Esophagus muscularis mucosa (tissue), 4 donors: ENCODE measurements at places on chromosomes 12 and 14.

DNA sequence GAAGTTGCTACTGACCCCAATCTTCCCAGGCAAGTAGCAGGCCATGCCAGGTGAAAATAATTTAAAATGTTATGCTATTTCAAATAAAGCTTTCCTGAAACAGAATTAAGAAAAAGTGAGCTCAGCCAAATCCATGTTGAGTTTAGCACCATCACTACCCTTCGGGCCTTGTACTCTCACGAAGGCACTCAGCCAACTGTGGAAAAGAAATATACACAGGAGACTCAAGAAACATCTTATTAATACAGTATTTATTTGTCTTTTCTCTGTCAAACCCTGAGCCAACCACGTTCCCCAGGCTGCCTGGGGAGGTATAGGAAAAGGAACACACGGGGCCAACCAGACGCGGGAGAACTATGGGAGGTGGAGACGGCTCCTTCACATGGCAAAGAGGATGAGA lies 10.9 kb downstream of the ATP5MC2 start:
- no peak for DNase-seq

DNA sequence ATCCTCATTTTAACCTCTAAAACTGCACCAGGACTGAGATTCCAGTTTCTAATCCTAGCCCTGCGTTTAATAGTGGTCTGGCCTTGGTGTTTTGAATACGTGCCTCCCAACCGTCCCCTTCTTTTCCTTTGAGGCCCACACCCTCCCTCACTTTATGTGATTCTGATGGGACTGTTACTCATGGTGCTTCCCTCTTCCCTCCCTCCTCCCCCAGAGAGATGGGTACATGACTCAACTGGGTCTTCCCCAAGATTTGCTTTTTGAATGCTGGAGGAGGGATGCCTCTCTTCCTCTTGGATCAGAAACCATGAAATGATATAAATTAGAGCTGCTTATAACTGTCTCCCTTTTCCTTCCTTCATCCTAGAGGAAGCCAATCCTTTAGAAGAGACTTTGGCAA lies 8.2 kb upstream of the PPP2R5E start:
- no peak for DNase-seq

DNA sequence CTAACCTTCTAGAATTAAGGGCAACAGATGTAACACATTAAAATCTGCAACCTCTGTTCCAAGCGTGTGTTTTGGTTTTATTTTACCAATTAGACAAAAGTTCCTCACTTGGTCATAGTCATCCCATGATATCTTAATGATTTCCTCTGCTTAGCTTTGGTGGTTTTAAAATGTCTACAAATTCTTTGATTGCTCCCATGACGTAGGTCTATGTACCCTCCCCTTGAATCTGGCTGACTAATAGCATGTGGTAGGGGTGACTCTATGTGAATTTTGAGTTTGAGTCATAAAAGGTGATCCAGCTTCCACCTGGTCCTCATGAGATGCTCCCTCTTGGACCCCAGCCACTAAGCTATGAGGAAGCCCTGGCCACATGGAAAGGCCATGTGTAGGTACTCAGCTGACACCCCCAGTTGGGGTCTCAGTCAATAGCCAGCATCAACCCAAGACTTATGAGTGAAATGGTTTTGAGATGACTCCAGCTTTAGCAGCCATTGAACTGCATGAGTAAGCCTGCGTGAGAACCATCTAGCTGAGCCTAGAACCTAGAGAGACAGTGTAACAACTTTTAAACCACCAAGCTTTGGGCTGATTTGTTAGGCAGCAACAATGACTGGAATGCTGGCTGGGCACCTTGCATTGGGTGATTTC lies 247.1 kb downstream of the MSRB3 start:
- DNase-seq, result no peak

- DNase-seq, result no peak
Observed at GRCh38 chr12:58988643-58989344, 68.5 kb upstream of the LRIG3 start.

DNA sequence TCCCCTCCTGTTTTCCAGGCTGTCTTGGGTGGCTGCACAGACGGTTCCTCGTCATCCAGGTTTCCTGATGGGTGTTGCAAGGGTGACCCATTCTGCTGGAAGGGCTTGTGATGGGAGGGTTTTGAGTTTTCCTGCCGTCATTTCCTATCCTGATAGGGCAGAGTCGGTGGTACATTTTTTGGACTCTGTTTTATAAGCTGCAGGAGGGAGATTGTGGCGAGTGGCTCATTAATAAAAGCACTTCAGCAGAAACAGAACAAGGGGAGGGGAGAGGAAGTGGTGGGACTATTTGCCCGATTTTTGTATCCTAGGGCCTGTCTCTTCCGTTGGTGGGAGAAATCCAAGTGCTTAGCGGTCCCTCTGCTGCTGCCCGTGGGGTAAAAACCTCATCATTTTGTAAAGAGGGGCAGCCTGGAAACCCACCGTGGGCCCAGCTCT lies 40.0 kb downstream of the TSPAN9 start:
- no peak for DNase-seq

GRCh38 chr12:15717940-15718567 lies 71.1 kb downstream of the EPS8 start:
- no peak for DNase-seq

GRCh38 chr12:21172079-21172478 lies 41.1 kb downstream of the SLCO1B1 start:
- no peak for DNase-seq

DNA sequence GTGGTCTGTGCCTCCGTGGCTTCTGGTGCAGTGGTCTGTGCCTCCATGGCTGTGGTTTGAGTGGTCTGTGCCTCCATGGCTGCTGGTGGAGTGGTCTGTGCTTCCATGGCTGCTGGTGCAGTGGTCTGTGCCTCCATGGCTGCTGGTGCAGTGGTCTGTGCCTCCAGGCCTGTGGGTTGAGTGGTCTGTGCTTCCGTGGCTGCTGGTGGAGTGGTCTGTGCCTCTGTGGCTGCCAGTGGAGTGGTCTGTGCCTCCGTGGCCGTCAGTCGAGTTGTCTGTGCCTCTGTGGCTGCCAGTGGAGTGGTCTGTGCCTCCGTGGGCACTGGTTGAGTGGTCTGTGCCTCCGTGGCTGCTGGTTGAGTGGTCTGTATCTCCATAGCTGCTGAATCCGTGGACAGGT lies 10.1 kb downstream of the SELPLG start:
- no peak for DNase-seq

DNA sequence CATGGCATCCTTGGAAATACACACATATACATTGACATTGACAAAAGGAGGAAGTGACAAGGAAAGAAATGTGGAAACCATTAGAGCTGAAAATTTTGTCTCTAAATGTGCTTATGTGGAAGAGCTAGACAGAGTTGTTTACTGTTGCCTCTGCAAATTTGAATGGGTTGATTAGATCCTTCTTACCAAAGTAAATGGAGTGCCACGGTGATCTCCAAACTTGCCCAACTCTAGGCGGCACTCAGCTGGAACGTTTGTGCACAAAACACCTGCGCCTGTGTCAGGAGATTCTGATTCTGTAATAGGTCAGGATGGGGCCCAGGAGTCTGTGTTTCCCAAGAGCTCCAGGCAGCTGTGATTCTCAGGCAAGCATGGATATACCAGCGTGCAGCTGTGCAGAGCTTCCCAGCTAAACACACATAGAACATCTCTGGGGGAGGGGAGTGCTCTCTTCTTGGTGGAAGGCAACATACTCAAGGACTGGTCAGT lies 77.8 kb upstream of the BDKRB2 start:
- DNase-seq, result no peak

DNA sequence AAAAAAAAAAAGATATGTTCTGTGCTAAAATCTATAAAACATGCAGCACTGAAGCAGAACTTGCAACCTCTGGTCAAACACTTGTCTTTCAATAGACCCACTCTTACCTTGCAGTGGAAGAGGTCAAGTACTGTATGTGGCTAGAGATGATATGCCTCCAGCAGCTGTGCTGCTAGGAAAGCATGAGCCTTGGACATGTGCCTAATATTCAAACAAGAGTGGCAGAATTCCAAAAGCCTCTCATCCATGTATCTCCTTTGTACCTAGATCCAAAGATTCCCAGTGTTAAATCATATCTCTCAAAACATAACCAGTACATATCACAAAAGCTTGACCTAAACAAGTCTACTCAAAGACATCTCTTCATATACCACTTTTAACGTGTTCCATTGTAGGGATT lies 105.0 kb upstream of the CPNE8 start:
- no peak for DNase-seq

- DNase-seq, result no peak
Observed at GRCh38 chr12:24499151-24500146, 449.5 kb downstream of the BCAT1 start.

- no peak for DNase-seq
Observed at GRCh38 chr12:77189458-77189857, 124.1 kb upstream of the E2F7 start.

DNA sequence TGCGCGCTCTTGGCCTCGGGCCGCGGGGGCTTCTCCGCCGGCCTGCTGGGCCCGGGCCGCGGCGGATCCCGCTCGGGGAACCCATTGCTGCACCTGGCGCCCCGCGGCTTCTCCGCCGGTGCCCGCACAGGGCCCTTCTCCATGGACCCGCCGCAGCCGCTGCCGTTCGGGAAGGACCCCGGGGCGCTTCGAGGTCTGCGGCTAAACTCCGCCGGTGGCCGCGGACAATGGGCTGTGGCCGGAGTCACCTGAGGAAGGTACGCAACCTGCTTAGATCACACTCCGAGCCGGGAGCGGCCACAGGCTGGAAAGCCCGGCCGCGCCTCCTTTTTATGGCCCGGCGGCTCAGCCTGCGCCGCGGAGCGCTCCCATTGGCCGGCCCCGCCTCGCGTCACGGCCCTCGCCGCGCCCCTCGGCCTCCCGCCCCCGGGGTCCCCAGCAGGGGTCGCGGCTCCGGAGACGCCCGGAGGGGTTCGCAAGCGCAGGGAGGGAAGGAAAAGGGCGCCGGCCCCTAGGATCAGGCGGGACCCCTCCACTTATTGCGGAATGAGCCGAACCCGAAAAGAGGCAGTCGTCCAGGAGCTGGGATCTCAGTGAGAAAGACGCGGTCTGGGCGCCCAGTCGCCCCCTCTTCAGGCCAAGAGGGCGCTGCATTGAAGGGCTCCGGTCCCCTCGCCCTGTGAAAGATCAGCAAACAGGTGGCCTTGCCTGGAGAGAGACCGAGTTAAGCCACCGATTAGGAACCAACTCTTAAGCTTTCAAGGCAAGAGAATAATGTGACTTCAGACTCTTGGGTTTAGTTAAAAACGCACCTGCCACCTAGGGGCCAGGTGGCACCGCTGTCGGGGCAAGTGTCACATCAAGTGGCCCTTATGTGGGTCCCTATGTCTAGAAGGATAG lies at the start of gene GCH1:
GCH1 (minus strand) TSS at position 306 of the 900 bp plus-strand sequence; CDS start at position 143, 163 bp downstream.
- no peak for DNase-seq

GRCh38 chr12:24679126-24679525 lies 269.8 kb downstream of the BCAT1 start:
- no peak for DNase-seq

GRCh38 chr12:73632661-73633060 lies 905.0 kb upstream of the ATXN7L3B start:
- DNase-seq, result no peak

- DNase-seq, result no peak
Observed at GRCh38 chr12:112480931-112481330, 62.2 kb downstream of the PTPN11 start.

DNA sequence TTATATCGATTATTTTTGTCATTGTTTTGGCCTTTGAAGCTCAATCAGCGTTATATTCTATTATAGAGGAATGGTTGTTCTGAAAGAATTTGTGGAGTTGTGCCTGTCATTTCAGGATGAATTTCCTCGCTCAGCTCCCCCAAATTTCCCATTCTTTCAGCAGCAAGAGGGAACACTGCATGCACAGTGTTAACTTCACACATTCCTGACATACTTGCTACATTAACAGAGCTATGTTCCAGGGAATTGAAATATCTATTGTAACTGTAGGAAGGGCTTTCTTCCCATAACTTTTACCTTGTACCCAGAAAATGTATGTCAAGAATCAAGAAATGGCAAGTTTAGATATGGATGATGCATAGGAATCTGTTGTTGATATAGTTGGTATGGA lies 379.0 kb downstream of the LRIG3 start:
- no peak for DNase-seq

DNA sequence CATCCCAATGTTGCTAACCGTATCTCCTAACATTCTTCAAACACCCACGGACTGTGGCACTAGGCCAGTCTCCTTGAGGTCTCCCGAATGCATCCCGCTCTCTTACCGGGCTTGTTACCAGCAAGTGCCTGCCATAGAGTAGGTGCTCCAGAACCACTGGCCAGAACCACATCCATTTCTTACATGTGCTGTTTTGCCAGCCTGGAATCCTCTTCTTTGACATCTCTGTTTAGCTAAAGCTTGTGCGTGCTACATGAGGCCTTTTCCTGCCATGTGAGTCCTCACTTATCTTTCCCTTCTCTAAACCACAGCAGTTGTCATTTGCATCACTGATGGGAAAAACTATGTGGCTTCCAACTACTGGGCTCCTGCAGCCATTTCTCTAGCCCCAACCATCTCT lies 397.4 kb downstream of the PCNX1 start:
- no peak for DNase-seq

DNA sequence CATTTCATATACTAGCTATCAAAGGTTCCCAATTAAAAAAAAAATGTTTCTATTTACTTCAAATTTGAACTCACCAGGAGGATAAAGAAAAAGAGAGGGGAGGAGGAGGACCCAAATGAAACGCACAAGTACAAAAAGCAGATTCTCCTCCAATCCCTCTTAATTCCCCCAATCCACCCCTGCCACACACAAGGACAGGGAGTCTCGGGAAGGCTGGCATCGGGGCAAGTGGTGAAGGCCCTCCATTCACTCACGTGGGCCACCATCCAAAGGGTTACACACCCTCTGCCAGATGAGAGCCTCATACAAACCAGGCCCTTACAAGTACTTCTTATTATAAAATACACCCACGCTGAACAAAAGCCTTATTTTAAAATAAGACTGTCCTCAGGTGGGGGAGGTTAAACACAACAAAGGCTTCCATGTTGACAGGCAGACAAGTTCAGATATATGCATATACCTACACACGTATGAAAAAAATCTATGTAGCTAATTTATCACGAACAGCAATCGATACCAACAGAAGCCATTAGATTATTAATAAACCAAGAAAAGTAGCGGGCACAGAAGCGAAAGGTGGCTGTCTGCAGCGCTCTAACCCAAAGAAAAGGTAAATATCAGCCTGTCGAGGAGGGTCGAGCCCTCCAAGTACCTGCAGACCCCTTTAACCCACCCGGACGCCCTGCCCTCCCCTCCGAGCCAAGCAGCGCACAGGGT lies 1.5 kb downstream of the ATP2B1 start:
- DNase-seq, result no peak

GRCh38 chr14:32190673-32191072 lies 11.2 kb upstream of the RNU6-7 start:
- no peak for DNase-seq

DNA sequence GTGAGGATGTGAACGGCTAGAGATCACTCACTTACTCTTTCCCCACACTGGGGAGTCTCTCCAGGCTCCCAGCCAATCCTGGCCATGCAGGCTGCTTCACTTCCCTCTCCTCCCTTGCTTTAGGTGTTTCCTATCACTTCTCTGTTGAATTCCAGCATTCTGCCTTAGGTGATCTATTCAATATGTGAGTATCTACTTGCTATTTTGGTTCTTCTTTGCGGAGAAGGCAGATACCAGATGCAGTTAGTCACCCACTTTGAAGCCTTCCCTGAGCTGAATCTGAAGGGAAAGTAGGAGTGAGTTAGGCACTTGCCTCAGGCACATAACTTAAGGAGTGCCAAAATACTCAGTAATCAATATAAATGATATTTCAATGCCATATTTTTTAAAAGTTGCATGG lies 36.0 kb upstream of the FAR2 start:
- no peak for DNase-seq
